ENCODE measurements at places on chromosomes 6 and 20.
A peak's percentile ranks its signal among the peaks of the same experiment; 100 is the strongest.

GRCh38 chr6:135935941-135936601, 84.6 kb downstream of the PDE7B start:
- no peak for DNase-seq

DNA sequence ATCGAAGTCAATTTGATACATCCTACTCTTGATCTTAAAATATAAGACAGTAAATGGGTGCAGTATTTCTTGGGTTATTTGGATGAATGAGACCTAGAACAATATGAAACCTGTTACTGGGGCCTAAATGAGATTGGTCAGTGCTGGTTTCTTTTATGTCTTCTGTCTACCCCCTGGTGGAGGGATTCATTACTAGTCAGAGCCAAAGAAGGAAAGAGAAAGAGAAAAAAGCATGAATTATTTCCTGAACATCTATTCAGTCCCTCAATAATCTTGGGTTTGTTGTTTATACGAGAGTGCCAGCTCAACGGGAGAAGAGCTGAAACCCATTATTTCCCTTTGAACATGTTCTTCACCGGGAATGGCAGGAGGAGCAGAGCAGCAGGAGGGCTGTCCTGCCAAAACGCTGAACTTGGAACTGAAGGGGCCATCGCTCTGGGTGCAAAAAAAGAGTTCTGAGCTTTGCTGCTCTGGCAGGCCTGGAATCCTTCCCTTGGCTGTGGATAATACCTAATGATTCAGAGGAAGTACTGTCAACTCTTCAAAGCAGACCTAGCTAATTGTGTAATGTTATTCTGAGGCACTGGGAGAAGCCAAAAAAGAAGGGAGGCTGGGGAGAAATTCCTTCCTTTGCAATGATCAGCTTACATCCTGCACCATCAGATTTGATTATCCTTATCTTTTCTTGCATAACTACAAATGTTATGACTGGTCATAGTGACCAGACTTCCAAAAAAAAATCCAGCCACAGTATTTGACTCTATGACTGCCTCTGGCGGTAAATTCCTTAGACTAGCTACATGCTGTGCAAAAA, 72.0 kb downstream of the BLOC1S5 start:
- no peak for DNase-seq

GRCh38 chr6:151651639-151652038, 155.8 kb upstream of the ESR1 start:
- no peak for DNase-seq

- no peak for DNase-seq
Measured at GRCh38 chr6:150979826-150980350, 114.4 kb downstream of the MTHFD1L start.

- DNase-seq: no peak
Measured at GRCh38 chr6:5034328-5034727, 30.5 kb upstream of the RPP40 start.

GRCh38 chr6:63883597-63883996, 248.0 kb downstream of the PHF3 start:
- DNase-seq: no peak

DNA sequence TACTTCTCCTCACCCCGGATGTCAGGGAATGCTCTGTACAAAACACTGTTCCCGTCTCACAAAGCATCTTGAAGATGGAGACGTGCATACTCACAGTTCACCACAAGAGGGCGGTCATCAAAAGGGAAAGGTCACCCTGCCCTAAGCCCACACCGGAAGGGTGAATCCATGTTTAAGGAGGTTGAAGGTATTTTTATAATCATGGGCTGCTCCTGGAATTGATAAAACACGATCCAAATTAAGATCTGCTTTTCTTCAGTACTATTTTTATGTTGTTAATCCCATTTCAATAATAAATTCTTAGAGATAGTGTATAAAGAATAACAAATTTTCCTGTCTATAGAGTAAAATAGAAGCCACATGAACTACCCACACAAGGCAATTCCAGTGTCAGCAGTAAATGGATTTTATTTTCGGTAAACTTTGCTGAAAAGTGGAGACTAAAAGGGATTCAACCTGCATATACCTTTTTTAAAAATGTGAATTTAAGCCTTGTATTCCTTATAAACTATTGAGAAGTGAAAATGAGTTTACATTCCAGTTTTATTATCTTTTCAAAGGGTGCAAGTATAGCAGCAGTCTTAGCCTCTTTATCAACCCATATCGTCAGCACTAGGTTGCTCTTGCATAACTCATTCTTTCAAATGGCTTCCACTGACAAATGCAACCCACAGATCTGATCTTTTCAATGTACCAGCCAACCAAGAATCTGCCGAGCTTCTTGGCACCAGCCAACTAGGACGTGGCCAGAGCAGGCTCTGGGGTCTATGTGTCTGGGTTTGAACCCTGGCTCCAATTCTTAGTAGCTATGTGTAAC, 79.7 kb upstream of the MBOAT1 start:
- peak; percentile 79 for DNase-seq

- no peak for DNase-seq
Measured at GRCh38 chr20:56715309-56715708, 86.2 kb downstream of the TFAP2C start.

DNA sequence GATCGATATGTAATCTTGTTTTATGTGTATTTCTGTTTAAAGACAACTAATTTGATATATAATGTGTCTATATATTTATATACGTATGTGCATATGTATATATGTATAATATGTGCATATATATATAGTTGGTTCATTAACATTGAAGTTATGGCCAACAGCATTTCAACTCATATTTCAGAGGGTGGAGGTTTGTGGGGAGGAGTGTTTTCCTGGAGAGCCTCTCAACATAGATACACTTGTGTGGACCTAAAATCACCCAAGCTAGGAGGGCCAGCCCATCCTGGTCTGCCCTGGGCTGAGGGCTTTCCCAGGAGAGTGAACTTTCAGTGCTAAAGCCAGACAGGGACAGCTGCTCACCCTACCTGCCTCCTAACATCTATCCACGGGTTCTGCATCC, 68.8 kb downstream of the TMEM242 start:
- no peak for DNase-seq

DNA sequence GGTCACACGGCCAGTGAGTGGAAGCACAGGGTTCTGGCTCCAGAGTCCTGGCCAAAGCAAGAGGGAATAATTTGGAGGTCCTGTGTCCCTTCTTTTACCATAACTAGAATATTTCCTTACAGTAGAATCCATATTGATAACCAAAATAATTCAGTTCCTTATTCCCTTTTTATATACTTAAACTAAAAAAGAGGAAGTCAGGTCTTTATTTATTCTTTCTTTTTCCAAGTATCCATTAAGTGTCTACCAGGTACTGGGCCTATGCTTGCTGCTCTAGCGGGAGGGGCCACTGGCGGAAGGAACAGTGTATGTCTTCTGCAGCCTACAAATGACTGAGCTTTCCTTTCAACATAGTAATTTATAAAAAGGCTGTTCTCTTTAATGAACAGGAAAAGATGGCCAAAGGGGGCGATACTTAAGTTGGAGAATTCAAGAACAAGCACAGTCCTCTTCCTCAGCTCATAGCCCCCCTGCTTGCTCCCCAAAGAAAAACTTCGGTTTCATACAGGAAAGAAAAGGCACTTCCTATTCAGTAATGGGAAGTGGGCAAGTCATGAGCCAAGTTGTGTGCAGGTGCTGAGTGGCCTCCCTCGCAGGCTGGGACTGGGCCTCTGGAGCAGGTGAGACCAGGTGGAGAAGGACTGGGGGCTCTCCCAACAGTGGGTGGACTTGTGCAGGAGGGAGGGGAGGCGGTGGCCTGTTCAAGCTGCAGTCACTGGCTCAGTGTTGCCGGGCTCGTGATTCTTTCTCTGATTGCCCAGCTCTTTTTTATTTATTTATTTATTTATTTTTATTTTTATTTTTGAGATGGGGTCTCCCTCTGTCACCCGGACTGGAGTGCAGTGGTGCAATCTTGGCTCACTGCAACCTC, 110.9 kb downstream of the ARMC2 start:
- no peak for DNase-seq

GRCh38 chr6:157108923-157109322, 214.4 kb downstream of the TMEM242 start:
- no peak for DNase-seq

GRCh38 chr6:1175877-1176276, 136.0 kb upstream of the FOXQ1 start:
- no peak for DNase-seq

DNA sequence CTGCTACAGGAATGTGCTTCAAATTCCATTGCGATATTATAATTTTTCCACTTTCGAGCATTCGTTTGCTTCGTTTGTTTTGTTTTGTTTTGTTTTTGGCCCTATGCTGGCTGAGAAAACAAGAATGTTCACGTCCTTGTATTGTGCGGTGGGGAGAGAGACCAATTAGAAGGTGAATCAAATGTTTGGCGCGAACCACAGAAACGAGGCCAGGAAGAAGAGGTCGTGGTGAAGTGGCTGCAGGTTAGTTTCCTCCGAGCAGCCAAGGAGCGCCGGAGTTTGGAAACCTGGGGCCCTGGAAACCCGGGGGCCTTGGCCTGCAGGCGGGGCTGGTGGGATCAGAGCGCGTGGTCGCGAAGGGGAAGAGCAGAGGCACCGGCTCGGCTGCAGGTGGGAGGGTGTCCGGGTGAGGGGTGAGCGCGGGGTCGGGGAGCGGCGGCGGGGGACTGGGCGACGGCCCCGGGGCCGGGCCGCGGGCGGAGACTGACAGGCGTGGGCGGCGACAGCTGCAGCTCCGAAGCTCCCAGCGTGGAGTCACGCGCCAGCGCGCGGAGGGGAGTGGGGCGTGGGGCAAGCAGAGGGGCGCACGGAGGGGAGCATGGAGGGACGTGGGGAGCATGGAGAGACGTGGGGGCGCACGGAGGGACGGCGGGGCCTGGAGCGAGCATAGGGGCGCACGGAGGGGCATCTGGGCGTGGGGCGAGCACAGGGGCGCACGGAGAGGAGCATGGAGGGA, 141.5 kb upstream of the PDE10A start:
- DNase-seq: no peak

- DNase-seq: no peak
Measured at GRCh38 chr20:20734475-20734948, 22.1 kb upstream of the RALGAPA2 start.

Data from CD8-positive, alpha-beta memory T cell (primary cell).